ENCODE measurements at places on chromosomes 13 and 19. TPM values are rescaled to one million over a fixed set of nuclear protein-coding genes. Genes with fewer than 3 reads are reported as not detected.

The PRR36 gene
- 0.15 TPM for total RNA-seq

The ZNF208 gene
- total RNA-seq = 25.5 TPM

The NKG7 gene
- 0.99 TPM for total RNA-seq

The TMEM38A gene
- total RNA-seq = 50.5 TPM

The RELB gene
- 3.5 TPM for total RNA-seq

The C19orf18 gene
- 2.0 TPM for total RNA-seq

The PINLYP gene
- total RNA-seq = 1.4 TPM

The LYPD5 gene
- total RNA-seq = 0.89 TPM

The DHDH gene
- total RNA-seq = not detected

The ZNF358 gene
- total RNA-seq = 101 TPM

The SULT2A1 gene
- total RNA-seq = not detected

The ZNF266 gene
- 7.9 TPM for total RNA-seq

The PSG4 gene
- total RNA-seq = not detected

The SCAF1 gene
- total RNA-seq = 44.9 TPM

The ATP4A gene
- total RNA-seq = not detected

The ZNF429 gene
- 6.5 TPM for total RNA-seq

Data from left ventricle myocardium superior (tissue), 1 donor.